GM04503 (cell line): ENCODE measurements at places on chromosomes 5 and 9.

DNA sequence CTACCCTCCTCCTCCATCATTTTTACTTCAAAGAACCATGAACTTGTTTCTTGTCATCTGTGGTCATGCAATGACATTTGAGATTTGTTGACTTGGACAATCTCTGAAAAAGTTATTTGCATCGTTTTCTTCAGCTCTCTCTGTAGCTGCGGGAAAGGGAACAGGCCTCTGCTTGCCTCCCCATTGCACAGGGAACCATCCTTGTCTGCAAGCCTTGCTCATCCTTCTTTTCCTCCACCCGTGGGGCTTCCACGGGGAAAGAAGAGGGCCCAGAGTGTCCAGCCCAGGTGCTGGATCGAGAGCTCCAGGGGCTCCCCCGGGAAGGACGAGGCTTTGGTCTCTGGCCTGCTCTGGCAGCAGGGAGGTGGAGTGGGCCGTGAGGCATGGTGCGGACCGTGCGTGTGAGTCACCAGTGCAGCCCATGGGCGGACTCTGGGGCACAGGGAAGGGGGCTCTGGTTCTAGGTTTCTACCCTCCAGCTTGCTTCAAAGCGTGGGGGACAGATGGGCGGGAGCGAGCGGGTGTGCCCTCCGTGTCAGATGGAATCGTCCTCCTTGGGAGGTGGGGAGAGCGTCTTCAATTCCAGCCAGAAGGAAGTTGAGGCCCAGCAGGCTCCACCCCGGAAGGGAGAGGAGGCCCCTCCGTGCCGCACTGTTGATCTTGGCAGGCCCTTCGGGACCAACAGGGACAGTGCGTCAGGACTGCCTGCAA, 6.0 kb upstream of the IRX4 start:
- DNase-seq, result no peak

DNA sequence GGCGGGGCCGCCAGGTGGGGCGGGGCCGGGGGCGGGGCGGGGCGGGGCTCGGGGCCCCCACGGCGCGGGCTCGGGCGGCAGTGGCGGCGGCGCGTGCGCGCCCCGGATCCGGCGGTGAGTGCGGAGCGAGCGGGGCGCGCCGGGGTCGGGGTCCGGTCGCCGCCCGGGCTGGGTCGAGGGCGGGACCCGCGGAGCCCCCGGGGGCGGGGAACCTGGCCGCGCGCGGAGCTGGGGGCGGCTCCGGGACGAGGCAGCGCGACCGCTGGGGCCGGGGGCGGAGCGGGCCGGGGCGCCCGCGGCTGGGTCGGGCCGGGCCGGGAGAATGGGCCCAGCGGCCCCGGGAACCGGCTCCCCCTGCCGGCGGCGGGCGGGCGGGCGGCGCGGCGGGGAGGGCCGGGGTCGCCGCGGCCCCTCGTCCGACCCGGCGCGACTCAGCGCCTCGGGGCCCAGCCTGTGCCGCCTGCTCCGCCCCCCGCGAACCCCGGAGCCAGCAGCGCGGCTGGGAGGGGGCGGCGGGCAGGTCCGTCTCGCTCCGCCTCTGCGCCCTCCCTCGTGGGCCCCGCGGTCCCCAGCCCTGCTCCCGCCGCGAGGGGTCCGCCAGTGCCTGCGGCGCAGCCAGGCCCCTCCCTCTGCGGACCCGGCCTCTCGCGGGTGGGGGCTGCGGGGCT, 3.1 kb downstream of the EGFL7 start:
- DNase-seq, result no peak

GRCh38 chr9:36895744-36896260, 138.3 kb downstream of the PAX5 start:
- DNase-seq, result no peak

DNA sequence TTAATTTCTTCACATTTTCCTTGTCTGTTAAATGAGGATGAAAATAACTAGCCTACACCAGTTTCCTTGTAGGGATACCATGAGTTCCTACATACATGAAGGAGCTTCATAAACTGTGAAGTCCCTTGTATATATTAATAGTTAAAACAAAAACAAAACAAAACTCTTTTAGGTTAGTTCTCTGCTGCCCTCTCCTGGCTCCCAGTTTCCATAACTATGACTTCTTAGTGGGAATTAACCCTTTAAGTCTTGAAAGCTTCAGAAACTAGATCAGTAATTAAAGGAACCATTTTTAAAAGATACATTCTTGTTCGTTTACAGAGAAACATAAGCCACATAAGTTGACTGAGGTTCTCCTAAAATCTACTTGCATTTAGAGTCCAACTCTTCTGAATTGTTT, 500.0 kb upstream of the C9orf72 start:
- DNase-seq, result no peak

GRCh38 chr9:35537913-35538312, 48.0 kb downstream of the RUSC2 start:
- no peak for DNase-seq

- DNase-seq, result peak; percentile 63
These were observed 15.7 kb downstream of the CDC14B start for GRCh38 chr9:96604004-96604319.

GRCh38 chr9:95494022-95494415, 22.8 kb downstream of the PTCH1 start:
- DNase-seq, result no peak

- DNase-seq, result peak; percentile 39
These were observed 34.2 kb upstream of the MYOT start for GRCh38 chr5:137833463-137833862.

- no peak for DNase-seq
These were observed 61.7 kb downstream of the HSPA4 start for GRCh38 chr5:133113331-133114061.

DNA sequence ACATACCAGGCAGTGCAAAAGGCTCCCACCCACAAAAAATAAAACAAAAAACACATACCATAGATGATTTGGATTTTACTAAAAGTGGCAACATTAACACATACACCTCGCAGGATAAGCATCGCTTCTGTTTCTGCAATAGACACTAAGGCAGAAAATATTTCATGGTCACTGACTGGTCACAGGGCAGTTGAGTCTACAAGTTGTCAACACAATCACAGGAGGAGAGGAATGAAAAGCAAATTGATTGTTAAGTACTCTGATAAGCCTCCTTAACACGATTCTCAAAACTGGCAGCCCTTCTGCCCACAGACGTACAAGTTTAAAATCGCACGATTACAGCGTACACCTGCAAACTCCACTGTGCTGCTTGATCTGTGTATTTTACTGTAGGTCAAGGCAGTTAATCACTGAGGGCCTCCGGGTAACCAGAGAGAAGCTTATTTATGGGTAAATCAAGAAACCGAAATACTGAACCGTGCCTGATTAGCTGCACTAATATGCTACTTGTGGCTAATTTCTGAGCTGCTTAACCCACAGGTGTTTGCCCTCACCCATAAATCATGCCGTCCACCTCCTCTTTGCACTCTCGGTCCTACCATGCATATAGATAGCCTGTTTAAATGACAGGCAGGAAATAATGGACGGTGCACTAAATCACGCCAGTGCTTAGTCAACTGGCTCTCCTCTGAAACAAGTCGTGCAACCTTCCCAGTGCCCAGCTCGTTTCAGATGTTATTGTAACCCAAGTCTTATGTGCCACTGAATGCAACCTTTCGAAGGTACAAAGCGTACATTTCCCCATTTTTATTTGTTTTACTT, 659.4 kb upstream of the ADAMTS16 start:
- DNase-seq, result no peak

GRCh38 chr9:77848897-77849296, 182.7 kb downstream of the GNAQ start:
- DNase-seq, result peak; percentile 77

DNA sequence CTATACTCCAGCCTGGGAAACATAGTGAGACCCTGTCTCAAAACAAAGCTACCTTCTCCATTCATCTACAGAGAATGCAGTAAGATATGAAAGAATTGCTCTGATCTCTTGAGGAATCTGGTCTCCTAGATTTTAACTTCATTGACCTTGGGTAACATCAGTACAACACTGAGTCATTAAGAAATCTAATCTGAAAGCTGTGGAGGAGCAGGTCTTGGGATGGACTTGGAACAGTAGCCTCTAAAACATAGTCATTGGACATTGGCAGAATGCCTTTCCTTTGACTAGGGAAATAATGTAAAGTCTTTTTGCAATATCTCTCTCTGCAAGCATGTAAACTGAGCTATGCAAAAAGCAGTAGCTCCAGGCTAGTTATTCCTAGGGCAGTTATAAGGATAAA, 58.1 kb downstream of the KCNN2 start:
- no peak for DNase-seq

- no peak for DNase-seq
These were observed 585.9 kb downstream of the TLR4 start for GRCh38 chr9:118290116-118290515.
